T1000 (cell line): ENCODE measurements at places on chromosomes 13 and 19.

- no peak for DNase-seq
These were observed 33.4 kb downstream of the STK24 start for GRCh38 chr13:98543378-98544103.

DNA sequence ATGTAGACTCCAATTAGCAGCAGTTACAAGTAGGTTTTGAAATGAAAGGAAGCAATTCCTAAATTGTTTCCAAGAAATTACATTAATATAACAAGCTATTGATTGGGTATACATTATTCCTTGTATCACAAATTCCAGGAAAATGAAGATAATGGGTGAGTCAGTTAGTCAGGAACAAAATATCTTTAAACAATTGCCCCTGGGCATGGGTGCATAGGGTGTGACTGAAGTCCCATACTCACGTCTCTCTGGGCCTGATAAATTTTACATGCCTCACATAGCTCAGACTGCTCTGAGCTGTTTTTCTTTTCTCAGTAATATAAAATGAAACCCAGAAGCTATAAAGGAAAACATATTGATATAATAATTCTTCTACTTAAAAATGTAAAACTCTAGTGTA is 87.8 kb downstream of the FNDC3A start:
- DNase-seq = no peak

GRCh38 chr13:98774776-98775175 is 22.3 kb upstream of the SLC15A1 start:
- no peak for DNase-seq

DNA sequence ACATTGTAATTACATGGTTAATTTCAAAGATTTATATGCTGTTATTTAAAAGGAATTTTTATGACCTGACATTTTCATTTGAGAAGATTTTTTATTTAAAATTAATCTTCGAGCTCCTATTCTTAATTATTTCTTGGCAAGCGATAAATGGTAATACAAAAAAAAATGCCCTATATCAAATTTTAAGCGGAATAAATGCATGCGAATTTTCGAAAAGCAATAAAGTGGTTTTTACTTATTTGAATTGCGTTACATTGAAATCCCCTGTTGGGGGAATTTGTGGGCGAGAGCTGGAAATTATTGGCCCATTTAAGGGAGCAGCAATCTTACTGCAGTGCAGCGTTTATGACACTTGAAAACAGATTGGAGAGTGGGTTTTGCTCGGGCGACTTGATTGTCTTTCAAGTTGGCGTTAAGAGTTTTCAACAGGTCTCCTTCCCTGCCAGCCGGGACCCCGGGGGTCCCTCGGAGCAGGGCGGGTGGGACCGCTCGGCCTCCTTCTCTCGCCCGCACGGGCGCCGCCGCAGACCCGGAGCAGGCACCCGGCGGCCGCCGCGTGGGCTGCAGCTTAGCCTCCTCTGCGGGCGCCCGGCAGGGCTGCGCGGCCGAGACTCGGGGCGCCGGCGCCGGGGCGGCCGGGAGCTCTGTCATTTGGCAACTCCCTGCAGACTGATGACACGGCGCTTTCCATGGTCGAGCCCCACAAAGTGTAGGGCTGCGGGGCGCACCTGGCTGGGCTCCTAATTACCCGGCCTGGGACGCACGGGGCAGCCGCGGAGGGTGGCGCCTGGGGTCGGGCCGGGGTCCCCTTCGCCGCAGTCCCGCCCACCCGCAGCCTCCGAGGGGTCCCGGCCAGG is 255.1 kb upstream of the SOX21 start:
- DNase-seq = peak; percentile 12

- DNase-seq = no peak
These were observed 8.3 kb downstream of the MAB21L1 start for GRCh38 chr13:35468195-35468594.

GRCh38 chr13:36746051-36746450 is 72.2 kb downstream of the SERTM1 start:
- no peak for DNase-seq

GRCh38 chr19:56839652-56840450 is 675 bp downstream of the PEG3 start:
- DNase-seq = peak; percentile 93

GRCh38 chr19:1205114-1206099 is at the start of gene STK11:
TSS of gene STK11 (plus strand) at chr19:1205778. CDS start at chr19:1206914, 1,136 bp downstream.
- peak; percentile 99 for DNase-seq
